ENCODE measurements at places on chromosomes 12 and 14. TPM values are rescaled to one million over a fixed set of nuclear protein-coding genes. Genes with fewer than 3 reads are reported as not detected.

The UNC119B gene
- total RNA-seq: 31.3 TPM

The VWF gene
- total RNA-seq: not detected

The PRKD1 gene
- not detected for total RNA-seq

The PLCZ1 gene
- total RNA-seq: not detected

GRCh38 chr12:41715256-41715655, 429.4 kb downstream of the GXYLT1 start:
- no peaks in the 10 kb centered on the region for H3K36me3 ChIP-seq
- H3K4me3 ChIP-seq: no peak overlapping the region
- DNase-seq: no peak
- H3K27me3 ChIP-seq: no peaks in the 10 kb centered on the region
- H3K4me1 ChIP-seq: no peaks in the 10 kb centered on the region
- no peak overlapping the region for H3K27ac ChIP-seq

DNA sequence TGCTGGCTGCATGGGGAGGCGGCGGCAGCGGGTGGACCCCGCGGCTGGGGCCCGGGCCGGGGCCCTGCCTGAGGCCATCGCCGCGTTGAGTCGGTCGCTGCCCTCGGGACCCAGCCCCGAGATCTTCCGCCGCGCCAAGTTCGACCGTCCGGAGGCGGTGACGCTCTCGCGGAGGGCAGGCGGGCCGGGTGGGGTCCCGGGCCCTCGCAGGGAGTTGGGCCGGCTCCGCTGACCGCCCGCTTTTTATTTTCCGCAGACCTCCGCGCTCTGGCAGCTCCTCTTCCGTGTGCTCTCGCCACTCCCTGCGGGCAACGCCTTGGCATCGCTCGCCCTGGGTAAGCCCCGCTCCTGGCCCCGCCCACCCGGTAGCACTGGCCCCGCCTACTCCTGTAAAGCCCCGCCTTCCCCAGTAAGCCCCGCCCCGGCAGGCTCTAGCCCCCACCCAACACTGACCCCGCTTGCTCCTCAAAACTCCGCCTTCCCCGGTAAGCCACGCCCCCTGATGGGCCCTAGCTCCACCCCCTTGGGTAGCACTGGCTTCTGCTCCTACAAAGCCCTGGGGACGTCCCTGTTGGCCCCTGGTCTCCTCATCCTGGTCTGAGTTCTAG, 424 bp downstream of the TEDC1 start:
- H3K27me3 ChIP-seq: no peaks in the 10 kb centered on the region
- H3K4me1 ChIP-seq: peaks cover 16% of the 10 kb centered on the region
- peak overlapping the region; percentile 91 for H3K27ac ChIP-seq
- H3K4me3 ChIP-seq: peak overlapping the region; percentile 82
- DNase-seq: peak; percentile 96

- no peak overlapping the region for H3K27ac ChIP-seq
- no peak overlapping the region for H3K4me3 ChIP-seq
- DNase-seq: no peak
- no peaks in the 10 kb centered on the region for H3K27me3 ChIP-seq
- no peaks in the 10 kb centered on the region for H3K36me3 ChIP-seq
Measured at GRCh38 chr14:81767266-81767995, 233.8 kb upstream of the SEL1L start.

DNA sequence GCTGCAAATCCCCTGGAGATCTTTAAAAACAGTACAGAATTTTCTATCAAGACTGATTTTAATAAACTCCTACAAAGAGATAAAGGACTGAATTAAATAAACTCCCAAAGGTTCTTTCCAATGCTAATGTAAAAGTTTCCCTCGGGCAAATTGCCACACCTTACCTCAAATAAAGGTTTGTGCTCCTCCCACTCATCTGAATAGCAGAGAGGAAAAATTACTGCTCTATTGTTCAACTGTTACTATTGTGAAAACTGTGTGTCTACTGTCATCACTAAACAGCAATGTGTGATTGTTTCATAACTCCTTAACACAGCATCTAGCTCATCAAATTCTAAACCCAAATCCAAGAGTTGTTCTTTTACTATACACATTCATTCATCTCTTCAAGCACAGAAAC, 3.2 kb downstream of the SPTLC2 start:
- H3K27ac ChIP-seq: no peak overlapping the region
- peaks cover 3% of the 10 kb centered on the region for H3K36me3 ChIP-seq
- H3K27me3 ChIP-seq: no peaks in the 10 kb centered on the region
- no peak overlapping the region for H3K4me3 ChIP-seq

DNA sequence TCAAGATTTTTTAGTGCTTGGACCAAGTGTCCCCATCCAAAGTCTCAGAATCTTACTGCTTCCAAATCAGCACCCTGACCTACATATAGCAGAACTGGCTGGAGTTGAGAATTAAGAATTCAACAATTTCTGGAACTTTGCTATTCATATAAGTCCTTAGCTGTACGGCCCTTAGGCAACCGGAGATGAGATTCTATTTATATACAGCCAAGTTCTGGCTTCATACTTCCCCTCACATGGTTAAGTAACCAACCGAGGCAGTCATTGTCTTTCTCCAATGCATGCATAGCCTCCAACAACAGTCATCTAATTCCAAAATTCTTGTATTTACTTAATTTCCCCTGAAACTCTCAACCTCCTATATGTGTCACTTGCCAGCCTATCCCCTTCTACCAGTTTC, 76.6 kb downstream of the SINHCAF start:
- no peak overlapping the region for H3K27ac ChIP-seq
- no peak overlapping the region for H3K4me3 ChIP-seq
- DNase-seq: no peak
- no peaks in the 10 kb centered on the region for H3K36me3 ChIP-seq

DNA sequence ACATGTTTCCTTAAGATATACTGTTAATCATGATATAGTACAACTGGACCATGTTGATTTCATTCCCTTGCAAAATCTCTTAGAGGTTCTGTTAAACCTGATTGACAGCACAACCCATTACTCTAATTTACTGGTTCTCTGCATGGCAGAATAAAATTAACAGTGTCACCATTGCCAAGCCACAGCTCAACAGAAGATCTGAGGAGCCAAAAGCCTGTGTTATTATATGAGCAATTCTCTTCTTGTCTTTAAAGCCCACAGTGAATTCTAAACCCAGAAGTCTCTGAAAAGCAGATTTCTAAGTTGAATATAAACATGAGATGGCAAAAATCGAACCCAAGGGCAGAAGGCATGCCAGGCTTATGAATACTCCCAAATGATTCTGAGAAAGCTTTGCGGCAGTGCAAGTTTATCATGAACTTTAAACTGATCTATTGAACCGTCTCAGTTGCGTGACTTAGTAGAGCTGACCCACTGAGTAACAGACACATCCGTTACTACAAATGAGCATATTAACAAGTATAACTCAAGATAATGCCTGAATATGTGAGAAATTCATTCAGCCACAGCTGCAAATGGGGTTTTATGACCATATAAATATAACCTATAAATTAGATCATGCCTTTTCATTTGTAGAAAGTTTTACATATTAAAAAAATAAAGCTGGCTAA, 78.2 kb downstream of the IPO8 start:
- peaks cover 2% of the 10 kb centered on the region for H3K4me1 ChIP-seq
- no peak overlapping the region for H3K4me3 ChIP-seq
- H3K27me3 ChIP-seq: no peaks in the 10 kb centered on the region
- no peak for DNase-seq

- DNase-seq: no peak
- H3K4me3 ChIP-seq: no peak overlapping the region
- peaks cover 18% of the 10 kb centered on the region for H3K27me3 ChIP-seq
- peaks cover 4% of the 10 kb centered on the region for H3K4me1 ChIP-seq
Measured at GRCh38 chr14:103293465-103293864, 40.6 kb upstream of the EIF5 start.

GRCh38 chr12:120574106-120574505, 7.1 kb downstream of the POP5 start:
- DNase-seq: no peak
- H3K36me3 ChIP-seq: peaks cover 56% of the 10 kb centered on the region

DNA sequence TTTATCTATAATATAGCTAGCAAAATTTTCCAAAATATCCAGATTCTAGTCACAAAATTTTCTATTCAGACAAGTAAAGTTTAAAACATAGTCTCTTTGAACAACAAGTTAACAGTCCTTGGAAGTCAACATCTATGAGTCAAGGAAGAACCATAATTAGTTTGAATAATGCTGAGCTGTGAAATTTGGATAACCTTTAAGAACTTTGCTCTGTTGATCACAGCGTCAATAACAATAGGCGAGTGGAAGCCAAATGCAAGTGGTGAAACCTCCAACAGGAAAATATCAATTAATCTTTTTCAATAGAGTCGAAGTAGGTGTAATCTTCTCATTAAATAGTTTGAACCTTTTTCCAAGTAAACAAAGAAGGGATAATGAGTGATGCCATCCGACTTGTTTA, 466.6 kb downstream of the FOXG1 start:
- no peak overlapping the region for H3K4me3 ChIP-seq
- H3K36me3 ChIP-seq: no peaks in the 10 kb centered on the region
- no peaks in the 10 kb centered on the region for H3K4me1 ChIP-seq
- no peak overlapping the region for H3K27ac ChIP-seq
- H3K27me3 ChIP-seq: no peaks in the 10 kb centered on the region
- no peak for DNase-seq

DNA sequence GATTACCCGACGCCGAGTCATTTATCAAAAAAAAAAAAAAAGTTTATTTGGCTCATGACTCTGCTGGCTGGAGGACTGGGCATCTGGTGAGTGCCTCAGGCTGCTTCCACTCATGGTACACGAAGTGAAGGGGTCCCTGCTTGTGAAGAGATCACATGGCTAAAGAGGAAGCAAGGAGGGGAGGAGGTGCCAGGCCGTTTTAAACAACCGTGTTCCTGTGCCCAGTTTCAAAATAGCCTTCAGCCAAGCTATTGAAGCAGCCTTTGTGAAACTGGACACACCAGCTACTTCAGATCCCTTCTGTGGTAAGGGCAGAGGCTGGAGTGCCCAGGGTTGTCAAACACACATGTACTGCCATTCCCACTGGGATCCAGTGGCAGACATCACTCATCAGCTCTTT, 7.6 kb downstream of the POP5 start:
- H3K4me3 ChIP-seq: no peak overlapping the region
- no peak overlapping the region for H3K27ac ChIP-seq
- DNase-seq: no peak
- H3K27me3 ChIP-seq: no peaks in the 10 kb centered on the region
- peaks cover 54% of the 10 kb centered on the region for H3K36me3 ChIP-seq
- H3K4me1 ChIP-seq: no peaks in the 10 kb centered on the region

GRCh38 chr12:47071241-47071852, 8.1 kb upstream of the PCED1B start:
- no peak overlapping the region for H3K27ac ChIP-seq
- peaks cover 21% of the 10 kb centered on the region for H3K4me1 ChIP-seq

GRCh38 chr14:39396448-39396847, 35.8 kb downstream of the FBXO33 start:
- peaks cover 9% of the 10 kb centered on the region for H3K36me3 ChIP-seq

GRCh38 chr12:27284751-27285150, 40.7 kb downstream of the STK38L start:
- no peak for DNase-seq
- no peak overlapping the region for H3K27ac ChIP-seq
- no peaks in the 10 kb centered on the region for H3K27me3 ChIP-seq
- H3K36me3 ChIP-seq: peaks cover 2% of the 10 kb centered on the region
- H3K4me1 ChIP-seq: no peaks in the 10 kb centered on the region
- H3K4me3 ChIP-seq: no peak overlapping the region

All from activated CD4-positive, alpha-beta memory T cell treated with anti-CD3 and anti-CD28 coated beads for 36 hours (primary cell).